ENCODE measurements at places on chromosomes 1 and 21.

- no peak for DNase-seq
These were observed 19.9 kb downstream of the SGIP1 start for GRCh38 chr1:66553846-66554245.

DNA sequence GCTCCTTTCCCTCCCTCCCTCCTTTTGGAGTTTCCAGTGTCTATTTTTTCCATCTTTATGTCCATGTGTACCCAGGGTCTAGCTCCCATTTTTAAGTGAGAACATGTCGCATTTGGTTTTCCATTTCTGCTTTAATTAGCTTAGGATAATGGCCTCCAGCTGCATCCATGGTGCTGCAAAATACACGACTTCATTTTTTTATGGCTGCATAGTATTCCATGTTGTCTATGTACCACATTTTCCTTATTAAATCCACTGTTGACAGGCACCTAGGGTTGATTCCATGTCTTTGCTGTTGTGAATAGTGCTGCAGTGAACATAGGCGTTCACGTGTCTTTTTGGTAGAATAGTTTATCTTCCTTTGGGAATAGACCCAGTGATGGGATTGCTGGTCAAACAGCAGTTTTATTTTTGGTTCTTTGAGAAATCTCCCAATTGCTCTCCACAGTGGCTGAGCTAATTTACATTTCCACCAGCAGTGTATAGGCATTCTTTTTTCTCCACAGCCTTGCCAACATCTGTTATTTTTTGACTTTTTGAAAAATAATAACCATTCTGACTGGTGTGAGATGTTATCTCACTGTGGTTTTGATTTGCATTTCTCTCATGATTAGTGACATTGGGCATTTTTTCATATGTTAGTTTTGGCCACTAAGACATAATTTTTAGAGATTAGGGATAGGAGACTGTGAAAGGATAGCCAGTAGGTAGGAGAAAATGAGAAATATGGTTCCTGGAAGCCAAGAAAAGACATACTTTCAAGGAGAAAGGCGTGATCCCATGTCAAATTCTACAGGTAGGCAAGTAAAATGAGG, 50.4 kb downstream of the ADAMTS1 start:
- no peak for DNase-seq

DNA sequence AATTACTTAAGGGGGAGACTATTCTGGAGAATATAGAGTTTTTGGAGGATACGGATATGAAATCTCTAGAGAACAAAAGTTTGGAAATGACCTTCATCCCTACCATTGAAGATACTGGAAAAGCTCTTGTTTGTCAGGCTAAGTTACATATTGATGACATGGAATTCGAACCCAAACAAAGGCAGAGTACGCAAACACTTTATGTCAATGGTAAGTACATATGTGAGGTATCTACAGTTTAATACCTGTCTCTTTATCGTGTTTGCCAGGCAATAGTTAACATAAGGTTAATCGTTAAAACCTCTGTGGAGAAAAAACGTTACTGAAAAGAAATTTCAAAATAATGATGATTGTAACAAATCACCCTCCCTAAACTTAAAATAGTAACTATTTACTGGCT, 11.8 kb downstream of the VCAM1 start:
- DNase-seq: no peak

DNA sequence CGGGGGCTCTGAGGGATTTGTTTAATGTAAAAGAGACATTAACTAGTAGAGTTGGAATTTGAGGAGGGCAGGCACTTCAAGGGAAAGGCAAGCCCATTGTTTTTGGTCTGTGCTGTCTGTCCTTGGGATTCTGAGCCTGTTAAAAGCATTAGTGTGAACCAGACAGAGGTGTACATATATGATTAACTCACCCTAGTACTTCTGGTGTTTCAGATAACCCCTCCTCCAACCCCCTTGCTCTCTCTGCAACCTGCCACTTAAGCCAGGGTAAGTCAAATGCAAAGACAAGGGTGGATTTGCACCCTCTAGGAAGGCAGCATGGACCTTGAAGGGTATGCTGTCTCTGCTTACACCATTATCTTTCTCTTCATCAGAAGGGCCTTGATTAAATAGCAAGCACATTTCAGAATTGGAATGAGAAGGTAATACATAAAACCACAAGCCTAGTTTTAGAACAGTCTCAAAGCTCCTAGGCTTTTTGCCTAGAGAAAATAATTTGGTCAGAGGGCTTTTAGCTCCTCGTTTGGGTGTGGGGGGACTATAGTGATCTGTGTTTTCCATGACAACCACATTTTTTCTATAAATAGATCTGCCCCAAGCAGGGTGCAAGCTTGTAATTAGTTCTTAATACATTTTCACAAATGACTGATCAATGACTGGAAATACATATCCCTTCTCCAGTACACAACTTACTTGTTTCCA, 120.7 kb upstream of the SGIP1 start:
- no peak for DNase-seq

- DNase-seq: no peak
These were observed 82.4 kb downstream of the NPHS2 start for GRCh38 chr1:179493323-179493722.

- no peak for DNase-seq
These were observed 80.6 kb downstream of the DISP3 start for GRCh38 chr1:11559591-11559970.

GRCh38 chr1:177383715-177384114, 213.0 kb downstream of the BRINP2 start:
- no peak for DNase-seq

DNA sequence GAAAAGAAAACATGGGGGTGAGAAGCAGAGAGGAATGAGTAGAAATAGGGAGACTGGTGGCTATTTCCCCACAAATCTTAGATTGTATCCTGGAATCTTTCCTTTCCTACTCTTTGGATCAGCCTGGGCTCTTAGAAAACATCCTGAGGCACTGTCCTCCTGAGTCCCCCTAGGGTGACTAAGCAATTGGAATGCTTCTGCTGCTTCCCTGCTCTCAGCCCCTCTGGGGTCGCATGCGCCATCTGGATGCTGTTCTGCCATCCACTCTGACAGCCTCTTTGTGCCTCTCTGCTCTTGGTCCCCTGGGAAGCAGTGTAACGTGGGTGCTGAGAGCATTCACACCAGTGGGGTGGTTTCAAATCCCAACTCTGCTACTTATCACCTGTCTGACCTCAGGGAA, 443.0 kb downstream of the SIPA1L2 start:
- no peak for DNase-seq

DNA sequence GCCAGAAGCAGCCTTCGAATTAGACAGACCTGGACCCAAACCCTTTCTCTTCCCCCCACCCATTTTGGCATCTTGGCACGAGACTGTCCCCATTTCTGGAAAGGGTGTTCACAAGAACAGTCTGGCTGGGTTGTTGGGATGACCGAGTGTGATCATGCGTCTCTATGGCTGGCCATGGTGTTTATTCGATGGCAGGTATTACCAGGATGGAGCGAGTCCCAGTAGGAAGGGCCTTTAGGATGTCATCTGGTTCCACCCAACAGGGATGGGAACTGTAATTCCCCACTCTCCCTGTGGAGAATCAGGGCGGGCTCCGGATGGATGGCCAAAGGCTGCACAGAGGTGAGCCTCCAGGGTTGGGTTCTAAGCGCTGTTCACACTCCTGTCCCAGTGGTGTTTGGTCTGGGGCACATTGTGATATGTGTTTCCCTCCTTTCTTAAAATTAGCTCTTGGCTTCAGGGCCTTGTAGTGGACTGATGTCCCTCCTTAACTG, 33.4 kb upstream of the ATP5PO start:
- DNase-seq: no peak

- no peak for DNase-seq
These were observed 135.7 kb downstream of the CNIH3 start for GRCh38 chr1:224751624-224752311.

DNA sequence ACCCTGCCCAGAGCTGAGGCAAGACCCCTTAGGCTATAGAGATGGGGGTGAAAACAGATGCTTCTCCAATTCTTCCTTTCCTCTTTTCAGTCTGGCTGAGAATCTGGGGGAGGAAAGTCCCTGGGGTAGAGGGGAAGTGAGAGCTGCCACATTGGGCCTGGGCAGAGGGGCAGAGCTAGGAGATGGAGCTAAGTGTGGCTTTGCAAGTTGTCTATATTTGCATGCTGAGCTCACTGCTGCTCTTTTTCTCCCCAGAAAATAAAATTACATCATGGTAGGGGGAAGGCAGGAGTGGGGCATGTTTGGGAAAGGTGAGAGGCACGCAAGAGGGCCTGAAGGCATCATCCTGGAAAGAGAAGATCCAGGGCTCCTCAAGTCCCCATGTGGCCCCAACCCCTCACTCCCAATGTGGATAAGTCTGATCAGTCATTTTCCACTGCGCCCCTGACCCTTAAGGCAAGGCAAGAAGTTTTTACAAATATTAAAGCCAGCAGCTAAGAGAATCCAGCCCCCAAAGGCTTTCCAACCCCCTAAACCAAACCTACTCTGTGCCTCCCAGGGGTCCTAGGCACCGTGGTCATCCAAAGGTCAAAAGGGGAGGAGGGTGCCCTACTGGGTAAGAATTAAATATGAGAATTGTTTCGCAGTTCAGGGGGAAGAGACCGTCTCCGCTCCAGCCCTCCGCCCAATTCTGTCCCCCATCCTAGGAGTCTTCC, 500 bp upstream of the PEA15 start:
- DNase-seq: no peak

- no peak for DNase-seq
These were observed 45.4 kb downstream of the ADARB1 start for GRCh38 chr21:45119812-45120211.

GRCh38 chr1:180954005-180954800, 41.5 kb downstream of the KIAA1614 start:
- peak; percentile 61 for DNase-seq

- DNase-seq: no peak
These were observed 2.1 kb downstream of the HLCS start for GRCh38 chr21:36964398-36964797.

DNA sequence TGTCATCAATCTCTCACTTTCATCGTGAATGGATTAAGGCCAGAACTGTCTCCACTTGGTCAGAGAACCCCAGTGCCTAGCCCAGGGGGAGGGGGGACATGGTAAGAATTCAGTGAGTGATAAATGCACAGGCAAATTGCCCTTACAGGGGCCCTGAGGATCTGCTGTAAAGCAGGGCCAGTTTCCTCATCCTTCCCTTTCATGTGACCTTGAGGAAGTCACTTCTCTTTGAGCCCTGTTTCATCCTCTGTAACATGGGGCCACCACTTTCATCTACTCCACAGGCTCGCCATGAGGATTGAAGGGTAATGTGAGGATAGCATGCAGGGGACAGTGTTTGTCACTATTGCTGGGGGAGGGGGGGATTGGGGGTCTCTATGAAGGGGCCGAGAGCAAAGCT, 28.1 kb upstream of the C1QA start:
- DNase-seq: no peak

DNA sequence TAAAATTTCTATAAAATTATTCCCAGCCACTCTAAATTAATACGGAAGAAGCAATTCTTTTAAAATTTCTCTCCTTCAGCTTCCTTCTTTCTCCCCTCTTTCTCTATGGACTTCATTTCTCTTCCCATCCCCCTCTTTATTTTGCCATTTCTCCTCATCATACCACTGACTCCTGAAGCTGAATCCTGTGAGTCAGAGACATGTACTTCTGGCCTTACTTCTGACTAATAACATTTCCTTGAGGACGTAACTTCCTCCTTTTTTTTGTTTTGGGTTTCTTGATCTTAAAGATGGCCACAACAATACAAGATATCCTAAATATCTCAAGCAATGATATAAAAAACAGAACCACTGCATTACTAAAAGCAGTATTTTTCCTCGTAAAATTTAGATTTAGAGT, 63.6 kb upstream of the DENND1B start:
- DNase-seq: no peak

DNA sequence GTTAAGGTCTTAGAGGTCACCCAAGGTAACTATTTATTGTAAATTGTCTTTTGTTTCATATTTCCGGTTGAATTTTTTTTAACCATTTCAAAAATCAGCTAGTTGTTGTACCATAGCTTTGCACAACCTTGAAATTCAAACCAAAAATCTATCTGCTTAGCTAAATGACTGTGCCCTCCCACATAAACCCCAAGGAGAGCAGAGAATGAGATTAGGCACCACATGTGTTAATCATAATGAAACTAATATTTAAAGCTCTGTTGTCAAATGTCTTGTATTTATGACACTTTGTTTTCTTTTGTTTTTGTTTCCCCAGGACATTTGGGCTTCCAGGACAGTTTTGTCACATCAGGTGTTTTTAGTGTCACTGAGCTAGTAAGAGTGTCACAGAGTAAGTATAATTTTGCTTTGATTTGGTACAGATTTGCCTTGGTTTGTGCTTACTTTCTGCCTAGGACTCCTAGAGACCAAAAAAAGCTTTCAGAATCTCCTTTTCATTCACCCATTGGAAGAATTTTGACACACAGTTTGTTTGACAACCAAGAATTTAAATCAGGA, 249.9 kb downstream of the NFIA start:
- DNase-seq: peak; percentile 24

DNA sequence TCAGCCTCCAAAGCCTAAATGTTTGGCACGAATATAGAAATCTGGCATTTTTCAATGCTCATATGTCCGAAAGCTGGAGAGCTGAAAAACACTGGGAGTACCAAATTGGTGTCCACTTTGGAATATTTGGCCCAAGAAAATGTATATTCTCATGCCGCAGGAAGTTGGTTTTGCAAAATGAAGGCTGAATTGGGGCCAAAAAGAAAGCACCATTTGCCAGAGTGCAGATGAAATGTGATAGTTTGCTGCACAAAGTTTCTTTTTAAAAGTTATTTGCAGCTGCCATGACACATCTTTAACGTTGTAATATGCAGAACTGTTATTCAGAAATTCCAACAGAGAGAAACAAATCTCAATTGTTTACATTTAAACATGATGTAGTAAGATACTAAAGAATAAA, 124.2 kb upstream of the LYPLAL1 start:
- no peak for DNase-seq

- no peak for DNase-seq
These were observed 22.5 kb downstream of the FAM177B start for GRCh38 chr1:222759451-222760035.

DNA sequence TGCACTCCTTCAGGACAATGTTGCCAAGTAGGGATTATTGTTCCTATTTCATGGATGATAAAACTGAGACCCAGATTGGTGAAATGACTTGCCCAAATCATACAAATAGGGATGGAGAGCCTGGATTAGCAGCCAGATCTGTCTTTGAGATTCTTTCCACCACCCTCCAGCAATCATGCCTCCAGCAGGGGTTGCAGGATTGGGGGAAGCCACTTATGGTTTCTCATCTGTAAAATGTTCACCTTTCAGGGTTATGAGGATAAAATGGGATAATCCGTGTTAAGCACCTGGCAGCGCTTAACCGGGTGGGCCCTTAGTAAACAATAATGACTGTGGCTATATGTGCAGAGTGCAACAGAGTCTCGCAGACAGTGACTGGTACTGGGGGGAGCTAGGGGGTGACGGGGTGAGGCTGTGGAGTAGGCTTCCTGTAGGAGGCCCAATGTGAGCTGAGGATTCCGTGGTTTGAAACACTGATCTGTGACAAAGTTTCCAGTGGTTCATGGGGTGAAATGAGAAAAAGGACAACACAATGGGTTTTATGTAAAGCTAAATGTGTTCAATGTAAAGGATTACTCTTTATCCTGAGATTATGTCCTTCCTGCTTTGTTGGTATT, 33.7 kb upstream of the FOXO6 start:
- DNase-seq: no peak

DNA sequence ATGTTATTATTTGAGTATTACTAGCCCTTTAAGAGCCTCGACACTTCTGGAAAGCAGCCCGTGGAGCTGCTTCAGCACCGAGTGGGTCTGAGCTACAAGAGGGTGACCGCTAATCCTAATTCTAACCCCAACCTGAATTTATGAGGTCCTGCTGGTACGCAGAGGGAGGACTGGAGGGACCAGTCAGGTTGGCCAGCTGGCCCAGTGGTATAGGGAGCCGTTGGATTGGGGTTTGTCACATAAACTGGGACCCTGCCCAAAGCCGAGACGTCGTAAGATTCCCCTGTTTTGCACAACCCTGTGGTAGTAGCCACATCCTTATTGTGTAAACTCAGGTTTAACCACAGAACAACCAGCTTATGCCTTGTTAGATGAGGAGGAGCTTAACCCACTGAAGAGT, 60.8 kb upstream of the F3 start:
- DNase-seq: no peak

Measured in stimulated activated CD4-positive, alpha-beta T cell treated with anti-CD3 and anti-CD28 coated beads, Interleukin-1b, Interleukin-23, amount 100 ng/mL, for 48 hours (primary cell).